Thoracic aorta (tissue), 2 donors: ENCODE measurements at places on chromosomes 11 and 22. TPM values are rescaled to one million over a fixed set of nuclear protein-coding genes. Genes with fewer than 3 reads are reported as not detected.

- H3K27ac ChIP-seq: no peak overlapping the region
- no peaks in the 10 kb centered on the region for H3K27me3 ChIP-seq
- no peaks in the 10 kb centered on the region for H3K36me3 ChIP-seq
- H3K4me1 ChIP-seq: no peaks in the 10 kb centered on the region
- H3K4me3 ChIP-seq: no peak overlapping the region
Measured at GRCh38 chr11:23540101-23540561, 679.9 kb upstream of the CCDC179 start.

- DNase-seq: no peak
- no peak overlapping the region for H3K4me3 ChIP-seq
- no peak overlapping the region for H3K27ac ChIP-seq
- H3K36me3 ChIP-seq: no peaks in the 10 kb centered on the region
- H3K27me3 ChIP-seq: no peaks in the 10 kb centered on the region
- no peaks in the 10 kb centered on the region for H3K4me1 ChIP-seq
Measured at GRCh38 chr11:56637500-56637899, 4.7 kb downstream of the OR5AP2 start.

GRCh38 chr22:34866495-34867131 is 199.3 kb upstream of the ISX start:
- DNase-seq: no peak
- no peaks in the 10 kb centered on the region for H3K36me3 ChIP-seq
- H3K27me3 ChIP-seq: no peaks in the 10 kb centered on the region
- no peak overlapping the region for H3K27ac ChIP-seq
- H3K4me3 ChIP-seq: no peak overlapping the region

GRCh38 chr22:42376711-42377554 is 55.3 kb downstream of the NFAM1 start:
- H3K4me3 ChIP-seq: no peak overlapping the region
- no peak for DNase-seq
- no peaks in the 10 kb centered on the region for H3K4me1 ChIP-seq

GRCh38 chr11:65822776-65823528 is 10.8 kb upstream of the SNX32 start:
- H3K27ac ChIP-seq: no peak overlapping the region
- no peak for DNase-seq
- no peaks in the 10 kb centered on the region for H3K4me1 ChIP-seq
- H3K36me3 ChIP-seq: no peaks in the 10 kb centered on the region

DLG2 gene
- total RNA-seq: 16.4 TPM

RIN1 gene
- total RNA-seq: 7.8 TPM

DDTL gene
- 5.4 TPM for total RNA-seq

DNA sequence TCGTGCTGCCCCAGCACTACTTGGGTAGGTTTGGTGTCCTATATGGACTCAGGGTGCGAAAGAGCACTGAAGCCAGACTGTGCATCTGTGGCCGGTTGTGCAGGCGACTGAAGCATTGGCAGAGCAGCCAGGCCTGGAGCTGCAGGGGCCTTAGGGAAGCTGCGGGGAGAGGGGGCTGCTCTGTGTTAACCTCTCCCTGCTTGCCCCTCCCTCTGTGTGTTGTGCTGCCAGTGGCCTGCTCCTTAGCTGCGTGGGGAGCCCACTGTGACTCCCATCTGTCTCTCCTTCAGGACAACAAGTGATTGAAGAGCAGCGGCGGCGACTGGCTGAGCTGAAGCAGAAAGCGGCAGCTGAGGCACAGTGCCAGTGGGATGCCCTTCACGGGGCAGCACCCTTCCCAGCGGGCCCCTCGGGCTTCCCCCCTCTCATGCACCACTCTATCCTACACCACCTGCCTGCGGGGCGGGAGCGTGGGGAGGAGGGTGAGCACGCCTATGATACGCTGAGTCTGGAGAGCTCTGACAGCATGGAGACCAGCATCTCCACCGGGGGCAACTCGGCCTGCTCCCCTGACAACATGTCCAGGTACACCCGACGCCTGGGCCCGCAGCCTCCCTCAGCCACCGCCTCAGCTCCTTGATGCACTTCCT is 34.3 kb downstream of the TREH start:
- peaks cover 13% of the 10 kb centered on the region for H3K4me1 ChIP-seq
- no peak for DNase-seq
- H3K27me3 ChIP-seq: no peaks in the 10 kb centered on the region
- H3K27ac ChIP-seq: no peak overlapping the region

TEX54 gene
- not detected for total RNA-seq

DNA sequence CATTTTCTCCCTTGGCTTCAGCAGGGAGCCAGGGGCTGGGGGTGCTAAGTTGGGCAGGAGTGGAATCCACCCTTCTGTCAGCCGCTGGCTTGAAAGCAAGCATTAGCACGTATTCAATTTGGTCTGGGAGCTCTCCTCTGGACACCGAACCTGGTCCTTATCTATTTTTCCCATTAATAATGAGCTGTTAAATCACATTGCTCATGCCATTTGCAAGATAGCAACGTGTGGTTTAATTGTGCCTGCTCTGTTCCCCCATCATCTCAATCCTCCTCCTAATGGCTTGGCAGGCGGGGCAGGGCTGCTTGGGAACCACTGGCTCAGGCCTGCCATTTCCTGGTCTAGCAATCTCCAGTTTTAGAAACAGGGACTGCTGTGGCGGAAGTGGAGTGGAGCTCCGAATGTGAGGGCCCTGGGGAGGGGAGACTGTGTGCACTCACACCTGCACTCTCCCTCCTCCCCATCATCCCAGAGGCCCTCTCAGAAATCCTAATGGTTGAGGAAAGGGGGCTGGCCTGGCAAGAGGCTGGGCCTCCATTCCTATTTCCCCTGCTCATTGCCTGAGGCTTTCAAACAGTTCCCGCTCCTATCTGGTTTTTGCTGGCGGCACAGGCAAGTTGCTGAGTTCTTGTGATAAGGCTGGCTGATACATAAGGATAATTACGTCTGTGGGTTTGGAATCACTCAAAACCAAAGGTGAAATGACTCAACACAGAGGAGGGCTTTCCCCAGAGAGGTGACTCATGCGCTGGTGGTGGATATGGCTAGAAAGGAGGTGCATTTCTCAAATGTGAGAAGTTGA is 201.2 kb upstream of the E2F8 start:
- no peaks in the 10 kb centered on the region for H3K27me3 ChIP-seq
- H3K4me1 ChIP-seq: peaks cover 10% of the 10 kb centered on the region
- no peaks in the 10 kb centered on the region for H3K36me3 ChIP-seq
- no peak overlapping the region for H3K27ac ChIP-seq
- H3K4me3 ChIP-seq: no peak overlapping the region

PATE4 gene
- total RNA-seq: not detected

- no peaks in the 10 kb centered on the region for H3K36me3 ChIP-seq
- DNase-seq: no peak
- H3K27ac ChIP-seq: no peak overlapping the region
- H3K4me1 ChIP-seq: no peaks in the 10 kb centered on the region
Measured at GRCh38 chr11:72280037-72280436, 36.1 kb upstream of the PHOX2A start.

- no peaks in the 10 kb centered on the region for H3K27me3 ChIP-seq
- H3K4me1 ChIP-seq: no peaks in the 10 kb centered on the region
- no peak for DNase-seq
- no peaks in the 10 kb centered on the region for H3K36me3 ChIP-seq
Measured at GRCh38 chr22:46569055-46569847, 31.8 kb upstream of the CELSR1 start.

DNA sequence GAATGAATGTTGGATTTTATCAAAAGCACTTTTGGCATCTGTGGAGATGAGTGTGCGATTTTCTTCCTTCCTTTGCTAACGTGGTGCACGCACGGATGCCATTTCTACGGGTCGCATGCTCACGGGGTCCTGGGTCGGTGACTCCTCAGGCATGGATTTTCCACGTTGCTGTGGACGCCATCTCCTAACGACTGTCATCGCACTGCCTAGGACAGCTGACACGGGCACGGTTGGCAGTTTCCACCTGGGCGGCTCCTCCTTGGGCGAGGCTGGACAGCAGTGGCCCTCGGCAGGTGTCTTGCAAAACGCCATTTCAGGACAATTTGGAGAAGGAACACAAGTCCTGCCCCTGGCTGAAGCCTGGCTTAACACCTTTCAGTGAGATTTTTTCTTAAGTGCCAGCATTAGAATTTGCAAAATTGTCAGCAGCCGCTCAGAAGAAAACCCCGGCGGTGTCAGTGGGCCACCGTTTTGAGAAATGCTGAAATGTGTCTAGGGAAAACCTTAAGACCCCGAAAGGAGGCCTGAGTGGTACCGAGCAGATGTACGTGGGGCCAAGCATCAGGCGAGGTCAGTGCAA is 34.7 kb upstream of the TOLLIP start:
- no peak for DNase-seq
- H3K4me3 ChIP-seq: no peak overlapping the region
- no peak overlapping the region for H3K27ac ChIP-seq
- no peaks in the 10 kb centered on the region for H3K27me3 ChIP-seq
- H3K36me3 ChIP-seq: no peaks in the 10 kb centered on the region

RFPL1 gene
- total RNA-seq: not detected

DNA sequence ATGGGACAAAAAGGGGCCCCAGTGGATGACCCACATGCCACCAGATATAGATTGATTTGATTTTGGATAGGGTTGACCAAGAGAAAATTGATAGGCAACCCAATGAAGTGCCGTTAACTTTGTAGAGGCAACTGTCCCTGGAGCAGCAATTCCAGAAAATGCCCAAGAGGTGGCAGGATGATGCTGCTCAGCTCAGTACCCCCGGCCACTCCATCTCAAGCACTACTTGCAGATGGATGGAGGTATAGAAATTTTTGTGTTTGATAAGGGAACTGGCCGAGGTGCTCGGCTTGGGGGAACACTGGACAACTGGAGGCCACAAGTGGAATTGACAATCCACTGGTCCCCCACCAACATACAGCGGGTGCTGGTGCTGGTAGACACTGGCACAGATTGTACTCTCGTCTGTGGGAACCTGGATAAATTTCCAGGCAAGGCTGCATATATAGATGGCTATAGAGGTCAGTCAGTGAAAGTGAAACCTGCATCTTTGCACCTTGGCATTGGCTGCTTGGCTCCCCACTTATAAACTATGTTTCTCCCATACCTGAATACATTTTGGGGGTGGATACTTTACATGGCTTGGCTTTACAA is 86.3 kb downstream of the CCDC83 start:
- no peak overlapping the region for H3K4me3 ChIP-seq
- no peaks in the 10 kb centered on the region for H3K36me3 ChIP-seq
- no peaks in the 10 kb centered on the region for H3K27me3 ChIP-seq
- DNase-seq: no peak

DNA sequence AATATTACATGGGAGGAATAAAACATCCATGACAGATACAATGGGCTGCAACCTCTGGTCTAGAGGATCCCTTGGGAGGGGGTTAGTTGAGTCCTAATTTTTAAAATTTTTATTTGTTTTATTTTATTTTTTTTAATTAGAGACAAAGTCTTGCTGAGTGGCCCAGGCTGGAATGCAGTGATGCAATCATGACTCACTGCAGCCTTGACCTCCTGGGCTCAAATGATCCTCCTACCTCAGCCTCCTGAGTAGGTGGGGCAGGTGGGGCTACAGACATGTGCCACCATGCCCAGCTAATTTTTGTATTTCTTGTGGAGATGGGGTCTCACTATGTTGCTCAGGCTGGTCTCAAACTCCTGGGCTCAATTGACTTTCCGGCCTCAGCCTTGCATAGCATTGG is 43.1 kb downstream of the FDX1 start:
- no peaks in the 10 kb centered on the region for H3K4me1 ChIP-seq
- no peak for DNase-seq
- H3K27me3 ChIP-seq: no peaks in the 10 kb centered on the region
- no peaks in the 10 kb centered on the region for H3K36me3 ChIP-seq

CCDC157 gene
- total RNA-seq: 0.27 TPM

DNA sequence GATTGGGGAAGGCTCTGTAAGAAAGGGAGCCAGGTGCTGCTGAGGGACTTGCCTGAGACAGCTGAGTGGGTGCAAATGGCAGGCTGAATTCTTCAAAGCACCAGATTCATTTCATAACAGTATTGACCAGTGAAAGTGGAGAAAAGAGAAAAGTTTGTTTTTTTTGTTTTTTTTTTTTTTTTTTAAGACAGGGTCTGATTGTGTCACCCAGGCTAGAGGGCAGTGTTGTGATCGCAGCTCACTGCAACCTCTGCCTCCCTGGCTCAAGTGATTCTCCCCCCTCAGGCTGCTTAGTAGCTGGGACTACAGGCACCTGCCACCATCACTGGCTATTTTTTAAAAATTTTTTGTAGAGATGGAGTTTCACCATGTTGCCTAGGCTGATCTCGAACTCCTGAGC is 494.0 kb downstream of the MIAT start:
- no peaks in the 10 kb centered on the region for H3K36me3 ChIP-seq
- DNase-seq: no peak
- peaks cover 17% of the 10 kb centered on the region for H3K4me1 ChIP-seq
- H3K4me3 ChIP-seq: no peak overlapping the region
- no peak overlapping the region for H3K27ac ChIP-seq

NXPE1 gene
- total RNA-seq: not detected

NCR3LG1 gene
- total RNA-seq: 9.7 TPM

MAPK8IP2 gene
- 0.41 TPM for total RNA-seq

SHANK2 gene
- 0.99 TPM for total RNA-seq

LRP4 gene
- total RNA-seq: 21.2 TPM

GRCh38 chr11:21481255-21481654 is 711.6 kb upstream of the ANO5 start:
- no peak overlapping the region for H3K27ac ChIP-seq
- no peaks in the 10 kb centered on the region for H3K27me3 ChIP-seq
- DNase-seq: no peak
- H3K4me3 ChIP-seq: no peak overlapping the region
- no peaks in the 10 kb centered on the region for H3K4me1 ChIP-seq

DNA sequence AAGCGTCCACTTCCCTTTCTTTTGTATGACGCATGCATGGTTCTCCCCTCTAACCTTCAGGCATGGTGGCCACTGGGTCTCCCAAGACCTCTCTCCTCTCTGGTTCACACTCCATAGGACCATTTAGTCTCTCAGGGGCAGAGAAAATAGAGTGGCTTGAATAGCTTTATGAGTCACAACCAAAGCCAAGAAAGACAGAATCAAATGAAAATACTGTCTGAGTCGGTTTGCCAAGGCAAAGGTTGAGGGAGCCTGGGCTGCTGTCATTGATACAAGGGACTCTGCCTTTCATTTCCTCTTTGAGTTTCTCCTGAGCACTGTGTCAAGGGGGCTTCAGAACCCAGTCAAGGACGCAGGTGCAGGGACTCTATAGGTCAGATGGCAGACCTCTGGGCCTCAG is 44.2 kb downstream of the TENM4 start:
- DNase-seq: no peak
- H3K27ac ChIP-seq: no peak overlapping the region
- H3K4me1 ChIP-seq: no peaks in the 10 kb centered on the region
- H3K27me3 ChIP-seq: no peaks in the 10 kb centered on the region
- no peak overlapping the region for H3K4me3 ChIP-seq

DNA sequence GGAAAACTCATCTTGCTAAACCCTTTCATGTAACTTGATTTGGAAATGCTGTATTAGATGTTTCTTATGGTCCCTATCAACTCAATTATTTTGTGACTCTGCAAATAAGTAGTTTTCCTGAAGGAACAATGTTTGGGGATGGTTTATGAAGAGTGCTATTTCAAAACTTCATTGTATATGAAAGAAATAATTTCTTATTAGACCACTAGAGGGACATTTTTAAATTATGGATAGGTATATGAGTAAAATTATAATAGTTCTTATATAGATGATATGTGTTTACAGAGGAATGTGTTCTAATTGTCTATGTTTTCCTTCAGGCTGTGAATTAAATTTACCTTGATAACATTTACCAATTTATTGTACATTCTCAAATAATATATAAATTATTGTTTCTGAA is 509.4 kb upstream of the RAG2 start:
- no peak overlapping the region for H3K4me3 ChIP-seq
- H3K27ac ChIP-seq: no peak overlapping the region
- no peaks in the 10 kb centered on the region for H3K36me3 ChIP-seq
- no peaks in the 10 kb centered on the region for H3K4me1 ChIP-seq
- no peak for DNase-seq
- no peaks in the 10 kb centered on the region for H3K27me3 ChIP-seq

VPREB1 gene
- not detected for total RNA-seq

OR5A1 gene
- not detected for total RNA-seq

NUDT22 gene
- 61.6 TPM for total RNA-seq
